ENCODE measurements at places on chromosomes 2 and 18.

DNA sequence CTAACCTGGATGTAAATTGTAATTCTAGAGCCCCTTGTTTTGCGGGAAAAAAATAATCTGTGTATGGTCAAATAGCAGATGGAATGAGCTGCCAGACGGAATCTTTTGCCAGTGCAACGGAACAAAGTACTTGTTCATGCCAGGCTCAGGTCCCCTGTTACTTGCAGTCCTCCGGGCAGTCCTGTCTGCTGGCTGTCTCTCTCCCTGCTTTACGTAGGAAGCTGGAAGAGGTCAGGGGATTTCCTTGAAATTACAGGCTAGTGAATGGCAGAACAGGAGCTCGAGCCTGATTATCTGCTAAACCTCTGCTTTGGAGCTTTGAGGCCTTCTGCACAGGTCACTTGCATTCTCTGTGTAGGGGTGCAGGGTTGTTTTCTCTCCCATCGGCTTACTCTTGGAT is 54.8 kb downstream of the LRRFIP1 start:
- no peak for DNase-seq

GRCh38 chr2:39468579-39469451 is 31.7 kb upstream of the MAP4K3 start:
- no peak for DNase-seq

GRCh38 chr2:30979822-30980245 is 158.4 kb downstream of the GALNT14 start:
- DNase-seq, result no peak

- peak; percentile 74 for DNase-seq
Measured at GRCh38 chr2:163466331-163467250, 269.2 kb downstream of the FIGN start.

- no peak for DNase-seq
Measured at GRCh38 chr2:101342625-101343008, 34.1 kb upstream of the RNF149 start.

DNA sequence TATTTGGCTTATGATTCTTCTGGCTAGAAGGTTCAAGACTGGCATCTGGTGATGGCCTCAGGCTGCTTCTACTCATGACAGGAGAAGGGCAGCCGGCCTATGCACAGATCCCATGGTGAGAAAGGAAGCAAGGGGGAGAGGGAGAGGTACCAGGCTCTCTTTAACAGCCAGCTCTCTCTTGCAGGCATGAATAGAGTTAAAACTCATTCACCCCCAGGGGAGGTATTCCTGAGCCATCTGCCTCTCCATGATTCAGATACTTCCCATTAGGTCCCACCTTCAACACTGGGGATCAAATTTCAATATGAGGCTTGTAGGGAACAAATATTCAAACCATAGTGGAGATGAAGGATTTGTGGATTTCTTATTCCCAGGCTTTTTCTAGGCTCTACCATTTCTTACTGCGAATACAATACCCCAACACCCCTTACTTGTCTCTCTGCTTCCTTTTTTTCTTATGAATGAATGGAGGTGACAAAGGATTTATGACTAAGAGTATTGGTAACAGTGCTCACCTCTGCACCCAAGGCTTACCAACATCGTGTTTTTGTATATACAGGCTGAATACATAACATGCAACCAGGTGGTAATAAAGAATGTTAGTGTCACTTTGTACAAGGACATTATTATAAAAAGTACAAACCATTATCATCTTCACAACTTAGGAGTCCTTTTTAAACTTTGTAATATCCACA is 454.6 kb upstream of the TRIB2 start:
- no peak for DNase-seq

GRCh38 chr2:196927376-196928225 is 1.1 kb upstream of the PGAP1 start:
- peak; percentile 49 for DNase-seq

GRCh38 chr18:70758780-70759179 is 469.9 kb downstream of the SOCS6 start:
- no peak for DNase-seq

DNA sequence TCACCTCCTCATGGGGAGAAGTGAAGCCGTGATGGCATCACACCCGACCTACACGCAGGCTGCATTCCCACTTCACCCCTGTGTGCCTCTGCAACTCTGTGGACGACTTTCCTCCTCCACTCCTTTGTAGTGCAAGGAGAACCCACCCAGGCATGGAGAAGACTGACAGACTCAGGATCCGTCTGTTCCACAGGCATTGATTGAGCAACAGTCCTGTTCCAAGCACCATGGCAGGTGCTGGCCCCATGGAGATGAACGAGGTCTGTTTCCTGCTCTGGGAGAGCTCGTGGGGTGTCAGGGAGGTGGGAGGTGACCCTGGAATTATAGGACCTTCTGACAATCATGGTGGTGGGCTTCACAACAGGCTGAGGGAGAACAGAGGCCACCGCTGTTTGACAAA is 284.7 kb upstream of the HDAC4 start:
- DNase-seq, result no peak

DNA sequence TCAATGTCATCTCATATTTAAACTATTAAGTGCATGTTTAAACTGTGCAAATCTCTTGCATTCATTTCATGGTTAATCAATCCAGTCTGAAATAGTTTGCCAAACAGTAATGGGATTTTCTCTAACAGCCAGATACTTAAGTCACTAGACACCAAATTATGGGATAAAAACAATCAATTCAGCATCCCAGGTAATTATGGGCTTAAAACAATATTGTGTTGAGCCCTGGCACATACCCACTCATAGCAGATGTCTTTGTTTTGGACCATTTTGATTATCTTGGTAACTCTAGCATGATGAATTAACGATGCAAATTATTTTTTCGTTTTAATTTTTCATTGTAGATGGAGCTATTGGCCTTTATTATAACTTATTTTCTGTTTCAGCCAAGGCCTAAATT is 118.5 kb upstream of the CD302 start:
- DNase-seq, result peak; percentile 54

GRCh38 chr2:137525132-137525531 is 439.1 kb upstream of the HNMT start:
- no peak for DNase-seq

- peak; percentile 43 for DNase-seq
Measured at GRCh38 chr2:70340761-70341476, 39.1 kb upstream of the FAM136A start.

DNA sequence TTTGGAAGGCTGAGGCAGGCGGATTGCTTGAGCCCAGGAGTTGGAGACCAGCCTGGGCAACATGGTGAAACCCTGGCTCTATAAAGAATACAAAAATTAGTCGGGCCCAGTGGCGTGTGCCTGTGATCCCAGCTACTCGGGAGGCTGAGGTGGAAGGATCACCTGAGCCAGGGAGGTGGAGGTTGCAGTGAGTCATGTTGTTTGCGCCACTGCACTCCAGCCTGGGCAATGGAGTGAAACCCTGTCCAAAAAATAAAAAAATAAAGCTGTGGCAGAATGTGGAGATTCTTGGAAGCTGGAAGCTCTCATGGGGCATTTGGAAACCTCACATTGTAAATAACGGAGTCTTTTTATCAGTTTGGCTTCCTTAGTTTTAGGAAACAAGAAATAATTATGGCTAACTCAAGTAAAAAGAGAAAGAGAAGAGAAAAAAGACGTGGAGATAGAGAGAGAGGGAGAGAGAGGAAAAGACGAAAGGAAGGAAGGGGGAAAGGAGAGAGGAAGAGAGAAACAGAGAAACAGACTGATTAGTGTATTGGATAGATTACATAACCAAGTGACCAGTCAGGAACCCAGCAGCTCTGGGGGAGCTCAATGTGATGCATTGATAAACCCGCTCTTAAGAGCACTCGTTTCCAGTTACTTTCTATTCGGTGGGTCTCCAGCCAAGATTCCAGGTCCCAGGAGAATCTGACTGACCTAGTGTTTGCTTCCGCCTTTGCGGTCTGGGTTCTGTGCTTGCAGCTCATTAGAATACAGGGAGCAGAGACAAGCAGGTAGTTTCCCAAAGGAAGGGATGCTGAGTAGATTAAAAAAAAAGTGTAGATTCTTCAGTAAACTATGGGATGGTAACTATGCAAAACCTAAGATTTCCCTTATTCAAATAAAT is 1.1 kb upstream of the SPAST start:
- peak; percentile 41 for DNase-seq

- peak; percentile 92 for DNase-seq
Measured at GRCh38 chr2:196068271-196069209, at the start of gene DNAH7. DNAH7 (minus strand) TSS chr2:196068837; CDS start chr2:196068711, 126 bp downstream.

GRCh38 chr2:204931562-204931961 is 386.3 kb downstream of the PARD3B start:
- DNase-seq, result no peak

GRCh38 chr2:236568922-236569572 is 578 bp upstream of the ACKR3 start:
- no peak for DNase-seq

DNA sequence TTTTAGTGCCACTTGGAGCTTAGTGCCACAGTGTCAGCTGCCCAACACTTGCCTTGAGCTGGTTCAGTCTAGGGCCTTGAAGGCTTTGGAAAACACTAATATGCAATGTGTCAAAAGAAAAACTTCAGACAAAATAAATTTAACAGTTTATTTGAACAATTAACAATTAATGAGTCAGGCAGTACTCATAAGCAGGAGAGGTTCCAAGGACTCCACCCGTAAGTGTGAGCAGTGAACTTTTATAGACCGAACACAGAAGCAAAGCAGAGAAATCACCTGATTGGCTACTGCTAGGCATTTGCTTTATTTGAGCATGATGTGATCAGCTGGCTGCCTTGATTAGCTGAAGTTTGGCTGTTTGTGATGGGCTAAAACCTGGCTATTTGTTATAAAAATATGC is 49.5 kb upstream of the TBC1D8 start:
- DNase-seq, result no peak

GRCh38 chr2:119697290-119698020 is 18.5 kb downstream of the TMEM177 start:
- DNase-seq, result peak; percentile 59

DNA sequence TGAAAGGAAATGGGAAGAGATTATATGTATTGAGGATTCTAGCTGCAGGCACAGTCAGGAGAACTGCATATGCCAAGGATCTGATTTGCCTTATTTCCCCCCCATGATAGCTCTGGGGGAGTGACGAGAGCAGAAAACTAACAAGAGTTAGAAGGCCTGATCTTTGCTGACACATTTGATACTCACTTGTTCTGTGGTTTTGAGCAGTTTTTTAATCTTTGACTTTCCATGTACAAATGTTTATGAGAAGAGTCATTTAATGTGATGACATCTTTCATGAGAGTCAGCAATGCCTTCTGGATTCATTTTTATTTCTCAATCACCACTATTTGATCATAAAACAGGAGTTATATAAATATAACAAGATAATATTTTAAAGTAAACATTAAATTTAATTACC is 12.7 kb upstream of the SERPINB7 start:
- DNase-seq, result no peak

DNA sequence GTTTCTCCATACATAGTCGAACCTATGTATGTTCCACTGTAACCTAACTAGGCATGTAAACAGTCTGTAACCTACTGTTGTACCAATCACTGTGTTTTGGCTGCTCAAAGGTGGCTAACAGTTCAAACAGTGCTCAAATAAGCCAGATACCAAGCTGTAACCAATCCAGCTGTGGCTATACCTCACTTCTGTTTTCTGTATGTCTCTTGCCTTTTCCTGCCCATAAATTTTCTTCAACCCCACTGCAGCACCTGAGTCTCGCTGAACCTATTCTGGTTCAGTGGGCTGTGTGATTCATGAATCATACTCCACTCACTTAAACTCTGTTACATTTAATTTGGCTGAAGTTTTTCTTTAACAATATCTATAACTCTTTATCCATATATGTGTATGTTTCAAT is 340.7 kb downstream of the LPIN1 start:
- DNase-seq, result no peak

DNA sequence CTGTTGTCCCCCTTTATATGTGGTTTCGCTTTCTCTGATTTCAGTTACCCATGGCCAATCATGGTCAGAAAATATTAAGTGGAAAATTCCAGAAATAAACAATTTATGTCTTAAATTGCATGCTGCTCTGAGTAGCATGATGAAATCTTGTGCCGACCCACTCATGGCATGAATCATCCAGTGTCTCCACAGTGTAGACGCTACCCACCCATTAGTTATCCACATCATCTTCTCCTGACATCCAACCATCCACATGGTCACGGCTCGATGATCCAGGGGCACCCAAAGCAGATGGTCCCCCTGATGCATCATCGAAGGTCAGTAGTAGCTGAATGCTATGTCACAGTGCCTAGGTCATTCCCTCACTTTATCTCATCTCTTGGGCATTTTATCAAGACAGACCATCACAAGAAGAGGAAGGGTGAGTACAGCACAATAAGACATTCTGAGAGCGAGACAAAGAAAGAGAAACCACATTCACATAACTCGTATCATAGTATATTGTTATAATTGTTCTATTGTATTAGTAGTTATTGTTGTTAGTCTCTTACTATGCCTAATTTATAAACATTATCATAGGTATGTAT is 44.1 kb upstream of the ACKR3 start:
- DNase-seq, result no peak

- DNase-seq, result no peak
Measured at GRCh38 chr2:240646900-240647502, 21.7 kb downstream of the GPR35 start.

DNA sequence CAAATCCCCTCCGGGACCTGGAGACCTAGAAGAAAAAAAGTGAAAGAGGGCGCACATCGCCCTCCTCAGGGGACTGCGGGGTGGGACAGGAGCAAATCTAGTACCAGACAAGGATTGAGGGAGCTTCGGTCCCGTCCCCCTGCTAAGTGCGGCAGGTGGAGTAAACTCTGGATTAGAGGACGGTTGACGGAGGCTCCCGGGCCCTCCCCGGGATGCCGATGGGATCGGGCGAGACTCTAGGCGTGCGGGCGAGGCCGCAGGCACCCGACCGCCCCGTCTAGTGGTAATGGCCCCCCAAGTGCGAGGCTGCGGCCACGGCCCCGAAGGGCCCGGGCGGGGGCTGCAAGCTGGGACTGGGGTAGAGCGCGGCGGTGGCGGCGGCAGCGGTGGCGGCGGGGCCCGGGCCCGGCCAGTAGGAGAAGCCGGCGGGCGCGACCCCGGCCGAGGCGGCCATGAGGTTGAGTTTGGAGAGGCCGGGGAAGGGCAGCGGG is 3.5 kb downstream of the FEV start:
- no peak for DNase-seq

GRCh38 chr2:39696838-39697237 is 31.1 kb downstream of the TMEM178A start:
- peak; percentile 87 for DNase-seq

DNA sequence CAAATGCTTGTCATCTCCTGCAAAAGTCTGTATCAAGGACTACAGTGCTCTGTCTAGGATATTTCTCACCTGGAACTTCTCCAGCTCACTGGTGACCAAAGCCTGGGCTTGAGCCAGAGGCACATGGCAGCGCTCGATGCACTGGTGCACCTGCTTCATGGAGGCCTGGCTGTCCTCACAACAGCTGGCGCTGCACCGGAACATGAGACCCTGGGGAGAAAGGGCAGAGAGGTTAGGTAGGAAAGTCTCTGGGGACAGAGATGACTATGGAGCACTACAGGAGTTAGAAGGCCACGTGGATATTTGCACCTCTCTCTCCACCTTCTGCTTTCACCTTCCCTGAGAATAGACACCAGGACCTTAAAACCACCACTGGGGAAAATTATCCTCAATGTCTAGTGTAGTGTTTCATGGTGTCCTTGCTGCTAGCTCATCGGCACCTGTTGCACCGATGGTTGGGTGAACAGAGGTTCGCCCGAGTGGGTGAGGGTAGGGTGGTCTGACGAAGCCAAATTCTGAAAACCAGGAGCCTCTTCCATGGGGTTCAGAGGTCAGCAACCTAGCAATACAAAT is 1.0 kb downstream of the FAM136A start:
- no peak for DNase-seq

GRCh38 chr2:59073286-59073685 is 832.2 kb upstream of the FANCL start:
- no peak for DNase-seq

Measured in brain (organoid and tissue), 16 donors.